Activated CD8-positive, alpha-beta memory T cell treated with anti-CD3 and anti-CD28 coated beads for 4 hours (primary cell): ENCODE measurements at places on chromosomes 3 and 15.

GRCh38 chr3:45426161-45426560 is 37.8 kb downstream of the LARS2 start:
- no peak for DNase-seq

GRCh38 chr3:27914199-27914598 is 192.1 kb upstream of the EOMES start:
- DNase-seq = no peak

- no peak for DNase-seq
Observed at GRCh38 chr3:98109807-98110549, 20.5 kb upstream of the OR5H1 start.

DNA sequence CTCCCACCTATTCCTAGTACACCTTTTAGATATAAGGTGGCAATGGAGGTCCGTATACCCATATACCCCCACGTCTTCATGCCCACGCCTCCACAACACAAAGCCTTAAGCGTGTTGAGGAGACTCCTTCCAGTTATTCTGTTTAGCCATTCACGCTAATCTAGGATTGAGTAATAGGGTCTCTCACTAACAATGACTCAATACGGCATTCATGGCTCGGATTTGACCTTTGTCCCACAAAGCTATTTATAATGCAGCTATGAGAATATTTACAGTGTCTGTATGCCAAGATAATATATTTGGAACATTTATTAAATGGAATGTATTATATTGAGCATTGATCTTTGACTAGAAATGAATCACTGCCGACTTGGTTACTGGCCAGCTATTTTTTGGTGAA is 215.8 kb downstream of the KCNH8 start:
- no peak for DNase-seq

DNA sequence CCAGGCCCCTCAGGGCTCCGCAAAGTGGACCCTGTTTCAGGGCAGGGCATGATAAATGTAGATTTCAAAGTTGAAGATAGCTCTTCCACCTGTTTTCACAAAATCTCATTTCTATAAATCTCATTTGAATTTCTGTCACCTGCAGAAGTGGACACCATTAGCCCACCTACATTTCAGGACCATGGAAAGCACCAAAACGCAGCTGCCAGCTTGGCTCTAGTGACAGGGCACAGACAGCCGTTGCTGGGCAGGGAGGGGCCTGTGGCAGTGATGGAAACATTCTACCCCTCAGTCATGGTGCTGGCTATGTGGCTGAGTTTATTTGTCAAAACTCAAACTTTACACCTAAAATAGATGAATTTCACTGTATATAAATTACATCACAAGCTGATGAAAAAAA is 40.4 kb downstream of the PRR23E start:
- no peak for DNase-seq

GRCh38 chr3:46812237-46812791 is 50.9 kb downstream of the MYL3 start:
- peak; percentile 43 for DNase-seq

- DNase-seq = no peak
Observed at GRCh38 chr15:83144771-83145170, 37.3 kb downstream of the TM6SF1 start.

DNA sequence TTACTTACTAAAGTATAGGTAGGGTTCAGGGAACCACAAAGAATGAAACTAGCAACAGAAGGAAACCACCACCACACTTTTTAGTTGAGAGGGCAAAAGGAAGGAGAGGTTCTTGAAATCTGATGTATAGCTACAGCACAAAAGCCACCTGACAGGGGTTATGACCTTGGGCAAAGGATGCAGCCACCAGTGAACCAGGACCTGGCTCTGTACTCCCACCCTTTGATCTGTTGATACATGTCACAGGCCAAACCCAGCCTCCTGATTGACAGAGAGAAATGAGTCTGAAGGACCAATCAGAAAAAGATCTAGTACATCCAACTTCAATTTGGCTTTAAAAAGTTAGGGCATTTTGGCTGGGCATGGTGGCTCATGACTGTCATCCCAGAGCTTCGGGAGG is 20.0 kb upstream of the BLM start:
- DNase-seq = no peak

DNA sequence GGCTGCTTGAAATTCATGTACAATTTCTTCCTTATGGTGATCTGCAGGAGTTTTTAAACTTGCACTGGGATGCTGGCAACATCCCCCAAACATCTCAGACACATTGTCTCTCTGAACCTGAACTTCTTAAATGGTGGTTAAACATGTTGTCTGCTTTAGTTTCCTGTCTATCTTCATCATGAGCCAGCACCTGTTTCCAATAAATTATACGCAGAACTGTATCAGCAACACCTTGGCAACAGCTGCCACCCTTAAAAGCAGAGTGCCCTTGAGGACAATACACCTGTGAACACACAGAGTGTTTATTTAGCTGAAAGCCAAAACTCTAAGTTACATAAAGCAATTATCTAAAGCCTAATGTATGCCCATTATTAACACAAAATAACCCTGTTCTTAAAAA is 242.9 kb downstream of the WNT5A start:
- DNase-seq = no peak

- DNase-seq = no peak
Observed at GRCh38 chr3:163957072-163957471, 1121.2 kb downstream of the SI start.

- DNase-seq = no peak
Observed at GRCh38 chr15:45743426-45744235, 108.8 kb downstream of the SQOR start.

DNA sequence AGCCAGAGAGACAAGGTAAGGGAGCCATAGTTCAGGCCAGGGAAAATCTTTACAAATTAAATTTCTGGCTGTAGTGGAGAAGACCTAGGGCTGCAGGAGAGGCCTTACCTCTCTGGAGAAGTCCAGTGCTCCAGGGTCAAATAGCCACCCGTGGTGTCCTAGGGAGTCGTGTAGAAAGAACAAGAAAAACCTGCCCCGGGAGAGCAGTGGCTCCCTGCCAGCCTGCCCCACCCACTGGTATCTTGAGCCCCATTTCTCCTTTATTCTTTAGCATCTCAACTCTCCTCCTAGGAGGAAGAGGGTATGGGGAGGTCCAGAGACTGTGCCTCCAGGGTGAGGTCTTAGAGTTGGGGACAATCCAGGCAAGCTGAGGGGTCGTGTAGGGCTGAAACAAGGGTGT is 32.1 kb upstream of the NTRK3 start:
- no peak for DNase-seq

GRCh38 chr3:106376016-106376570 is 507.3 kb upstream of the CBLB start:
- no peak for DNase-seq
